Sciatic nerve (tissue), 2 donors: ENCODE measurements at places on chromosomes 12 and 14. TPM values are rescaled to one million over a fixed set of nuclear protein-coding genes. Genes with fewer than 3 reads are reported as not detected.

The LTBR gene
- total RNA-seq = 99.7 TPM

The OTX2 gene
- not detected for total RNA-seq

The ANKS1B gene
- total RNA-seq = 20.8 TPM

The HEBP1 gene
- total RNA-seq = 67.8 TPM
